ENCODE measurements at places on chromosomes 7 and 10.

DNA sequence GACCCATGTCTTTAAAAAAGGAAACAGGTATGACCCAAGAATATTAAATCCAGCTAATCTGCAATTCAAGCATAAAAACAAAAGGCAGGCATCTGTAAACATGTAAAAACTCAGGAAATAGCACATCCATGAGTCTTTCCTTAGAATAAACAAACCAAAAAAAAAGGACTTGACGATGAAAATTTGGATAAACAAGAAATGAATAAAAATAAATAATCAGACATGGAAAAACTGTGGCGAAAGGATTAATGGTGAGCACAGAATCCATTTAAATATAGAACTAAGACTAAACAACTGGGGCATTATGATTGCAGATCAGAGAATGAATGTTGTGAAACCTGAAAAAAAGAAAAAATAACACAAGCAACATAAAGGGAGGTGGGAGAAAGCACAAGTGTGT lies 170.1 kb downstream of the DOCK4 start:
- no peak for DNase-seq

DNA sequence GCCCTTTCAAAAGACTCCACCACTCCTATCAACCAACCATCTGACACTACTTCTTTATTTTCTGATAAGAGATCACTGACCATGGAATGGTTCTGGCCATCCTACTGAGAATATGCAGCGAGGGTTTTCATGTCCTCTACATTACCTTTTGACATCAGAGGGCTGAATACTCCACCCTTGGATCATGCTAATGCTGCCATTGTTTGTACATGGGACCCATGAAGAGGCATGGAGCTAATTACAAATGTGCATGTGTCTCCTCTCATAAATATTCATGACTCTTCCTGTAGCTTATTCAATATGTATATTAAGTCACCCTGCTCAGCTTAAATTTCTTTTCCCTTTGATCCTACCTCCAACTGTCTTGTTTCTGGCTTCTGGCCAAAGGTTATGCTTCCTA lies 1065.8 kb upstream of the GHITM start:
- DNase-seq = no peak

GRCh38 chr7:106806556-106806955 lies 58.5 kb upstream of the PIK3CG start:
- DNase-seq = no peak

DNA sequence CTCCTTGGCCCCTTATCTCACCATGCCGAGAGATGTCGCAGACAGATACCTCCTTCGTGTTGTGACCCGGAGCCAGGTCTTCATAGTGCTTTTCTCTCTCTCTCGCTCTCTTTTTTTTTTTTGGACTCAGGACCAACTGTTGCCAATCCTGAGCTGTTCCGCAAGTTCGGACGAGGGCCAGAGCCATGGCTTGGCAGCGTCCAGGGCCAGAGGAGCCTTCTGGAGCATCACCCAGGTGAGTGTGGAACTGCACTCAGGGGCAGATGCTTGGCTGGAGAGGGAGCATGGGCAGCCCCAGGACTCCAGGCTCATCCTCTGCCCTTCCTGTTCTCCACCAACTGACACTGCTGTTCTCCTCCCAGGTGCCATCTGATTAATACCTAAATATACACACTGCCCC lies 7.8 kb downstream of the ZNF862 start:
- peak; percentile 6 for DNase-seq

DNA sequence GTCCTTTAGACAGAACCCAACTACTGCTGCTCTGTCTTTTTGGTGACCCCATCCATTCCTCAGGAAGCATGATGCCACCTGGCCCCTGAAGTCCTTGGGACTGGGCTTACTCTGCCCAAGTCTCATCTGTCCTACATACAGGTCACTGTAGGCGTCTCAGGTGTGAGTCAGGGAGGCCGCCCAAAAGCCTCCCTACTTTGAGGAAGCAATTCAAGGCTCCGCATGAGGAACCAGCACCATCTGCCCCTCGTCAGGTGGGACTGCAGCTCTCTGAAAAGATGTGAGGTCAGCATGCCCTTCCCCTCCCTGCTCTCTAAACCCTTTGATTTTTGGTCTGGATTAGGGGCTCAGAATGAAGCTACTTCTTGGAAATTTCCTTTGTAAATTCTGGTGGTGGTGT lies 354.8 kb downstream of the CXCL12 start:
- DNase-seq = no peak

DNA sequence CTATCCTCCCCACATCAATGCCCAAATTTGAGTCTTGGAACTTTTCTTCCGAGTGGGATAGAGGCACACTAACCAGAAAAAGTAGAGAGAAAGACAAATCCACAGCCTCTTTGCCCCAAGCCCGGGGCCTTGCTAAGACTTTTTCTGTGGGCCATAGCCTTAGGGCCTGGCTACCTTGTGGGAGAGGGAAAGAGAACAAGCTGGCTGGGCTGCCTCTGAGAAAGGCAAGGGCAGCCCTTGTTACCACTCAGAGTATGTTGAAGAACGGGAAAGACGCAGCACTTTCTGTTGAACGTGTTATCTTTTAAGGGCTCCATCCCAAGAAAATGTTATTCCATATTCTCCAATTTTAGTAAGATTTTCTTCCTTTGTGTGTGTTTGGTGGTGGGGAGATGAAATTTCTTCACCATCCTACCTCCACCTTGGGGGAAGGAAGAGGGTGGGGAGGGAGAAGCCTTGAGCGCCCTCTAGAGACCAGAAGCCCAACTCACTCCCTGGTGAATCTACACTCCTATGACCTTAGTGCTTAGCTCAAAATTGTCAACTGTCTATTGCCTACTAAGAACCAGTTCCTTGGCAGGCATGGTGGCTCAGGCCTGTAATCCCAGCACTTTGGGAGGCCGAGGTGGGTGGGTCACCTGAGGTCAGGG lies 3.9 kb upstream of the NRF1 start:
- no peak for DNase-seq

- no peak for DNase-seq
Observed at GRCh38 chr7:43533801-43534479, 49.0 kb upstream of the STK17A start.

DNA sequence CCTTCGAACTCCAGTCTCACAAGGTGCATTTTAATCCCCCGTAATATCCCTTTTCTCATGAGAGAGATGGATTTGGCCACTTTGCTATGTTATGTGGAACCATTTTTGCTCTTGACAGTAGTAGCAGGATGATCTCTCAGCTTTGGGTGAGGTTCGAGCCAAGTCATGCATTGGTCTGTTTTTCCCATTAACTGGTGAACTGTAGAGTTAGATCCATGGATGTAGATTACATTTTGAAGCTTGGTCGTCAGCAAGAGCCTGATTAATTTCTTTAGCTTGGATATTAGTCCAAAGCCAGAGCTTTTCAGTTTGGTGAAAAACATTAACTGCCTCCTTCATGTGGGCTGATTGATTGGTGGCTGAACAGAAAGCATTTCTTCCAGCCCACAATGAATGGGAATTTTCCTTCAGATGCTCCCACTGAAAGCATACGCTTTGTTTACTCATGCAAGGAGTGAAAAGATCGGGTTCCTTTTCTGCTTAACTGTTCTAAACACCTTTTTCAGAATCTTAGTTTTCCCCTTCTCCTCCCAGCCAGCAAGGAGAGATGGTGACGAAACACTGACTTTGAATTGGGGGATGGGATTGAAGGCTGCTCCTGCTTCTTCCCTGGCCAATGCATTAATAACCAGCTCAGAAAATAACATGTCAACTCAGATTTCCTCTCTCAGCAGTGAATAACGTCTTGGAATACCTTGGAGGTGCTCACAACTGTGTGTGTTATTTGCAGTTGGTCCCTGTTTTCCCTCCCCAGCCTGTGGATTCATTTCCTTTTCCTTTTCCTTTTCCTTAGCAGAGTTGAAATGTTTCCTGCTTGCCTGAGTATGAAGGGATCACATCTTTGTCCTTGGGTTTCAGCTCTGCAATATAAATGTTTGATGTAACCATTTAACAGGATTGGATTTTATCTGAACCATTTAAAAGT lies 351.8 kb upstream of the FZD8 start:
- no peak for DNase-seq

- no peak for DNase-seq
Observed at GRCh38 chr10:99849536-99849935, 67.1 kb downstream of the ABCC2 start.

DNA sequence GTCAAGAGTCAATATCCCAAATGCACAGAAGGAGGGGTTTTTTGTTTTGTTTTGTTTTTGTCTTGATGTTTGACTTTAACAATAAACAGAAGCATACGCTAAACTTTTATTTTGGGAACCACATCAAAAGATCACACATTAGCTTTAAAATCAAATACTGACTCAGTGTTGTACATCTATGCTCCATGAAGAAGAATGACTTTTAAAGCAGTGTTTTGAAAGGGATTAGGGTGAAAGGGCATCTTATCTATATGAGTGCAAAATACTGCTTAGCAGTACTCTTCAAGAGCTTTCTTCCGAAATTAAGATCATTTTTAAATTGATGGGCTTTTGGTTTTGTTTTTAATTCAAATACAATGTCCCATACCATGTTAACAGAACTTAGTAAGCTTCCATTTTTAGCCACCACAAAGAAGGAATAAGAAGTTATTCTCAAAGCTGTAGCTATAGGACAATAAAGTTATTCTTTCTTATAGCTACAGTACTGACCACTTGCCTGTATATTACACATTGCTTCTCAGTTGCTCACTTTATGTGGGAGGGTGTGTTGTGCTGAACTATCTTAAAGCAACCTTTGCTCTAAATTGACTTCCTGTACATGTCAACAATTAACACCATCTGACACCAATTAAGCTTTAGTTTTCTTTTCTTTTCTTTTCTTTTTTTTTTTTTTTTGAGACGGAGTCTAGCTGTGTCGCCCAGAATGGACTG lies 144.3 kb upstream of the KAT6B start:
- DNase-seq = no peak

- DNase-seq = peak; percentile 3
Observed at GRCh38 chr10:78071140-78071856, 37.6 kb downstream of the RPS24 start.

DNA sequence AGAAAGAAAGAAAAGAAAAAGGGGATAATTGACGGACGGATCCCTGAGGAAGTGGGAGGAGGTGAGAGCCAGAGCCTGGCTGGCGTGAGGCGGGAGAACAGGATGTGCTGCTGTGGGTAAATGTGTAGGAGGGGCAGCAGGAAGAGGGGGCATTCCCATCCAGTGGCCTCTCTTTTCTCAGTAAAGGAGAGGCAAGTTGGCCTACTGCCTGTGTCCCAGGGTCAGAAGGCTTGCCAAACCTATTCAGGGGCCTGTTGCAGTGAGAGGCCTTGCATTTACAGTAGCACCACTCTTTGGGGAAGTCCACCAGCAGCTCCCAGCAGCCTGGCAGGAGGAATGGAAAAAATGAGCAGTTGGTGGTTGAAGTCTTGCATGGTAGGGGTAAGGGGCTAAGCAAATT lies 26.6 kb upstream of the ASCC1 start:
- DNase-seq = peak; percentile 73

DNA sequence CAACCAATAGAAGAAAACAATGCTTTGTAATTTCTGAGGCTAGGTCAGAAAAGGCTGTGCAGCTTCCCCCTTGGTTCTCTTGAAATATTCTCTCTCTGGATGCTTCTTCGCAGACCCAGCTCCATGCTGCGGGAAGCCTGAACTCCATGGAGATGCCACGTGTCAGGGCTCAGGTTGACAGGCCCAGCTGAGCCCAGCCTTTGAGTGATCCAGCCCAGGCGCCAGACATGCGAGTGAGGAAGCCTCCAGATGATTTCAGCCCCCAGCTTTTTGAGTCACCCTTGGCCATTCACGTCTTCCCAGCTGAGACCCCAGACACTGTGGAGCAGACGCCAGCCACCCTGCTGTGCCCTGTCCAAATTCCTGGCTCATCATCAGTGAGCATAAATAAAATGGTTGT lies 378.4 kb upstream of the NRP1 start:
- no peak for DNase-seq

GRCh38 chr7:83936056-83936708 lies 258.4 kb downstream of the SEMA3A start:
- DNase-seq = peak; percentile 34

GRCh38 chr10:89217057-89217990 lies 10.2 kb upstream of the CH25H start:
- DNase-seq = peak; percentile 33

DNA sequence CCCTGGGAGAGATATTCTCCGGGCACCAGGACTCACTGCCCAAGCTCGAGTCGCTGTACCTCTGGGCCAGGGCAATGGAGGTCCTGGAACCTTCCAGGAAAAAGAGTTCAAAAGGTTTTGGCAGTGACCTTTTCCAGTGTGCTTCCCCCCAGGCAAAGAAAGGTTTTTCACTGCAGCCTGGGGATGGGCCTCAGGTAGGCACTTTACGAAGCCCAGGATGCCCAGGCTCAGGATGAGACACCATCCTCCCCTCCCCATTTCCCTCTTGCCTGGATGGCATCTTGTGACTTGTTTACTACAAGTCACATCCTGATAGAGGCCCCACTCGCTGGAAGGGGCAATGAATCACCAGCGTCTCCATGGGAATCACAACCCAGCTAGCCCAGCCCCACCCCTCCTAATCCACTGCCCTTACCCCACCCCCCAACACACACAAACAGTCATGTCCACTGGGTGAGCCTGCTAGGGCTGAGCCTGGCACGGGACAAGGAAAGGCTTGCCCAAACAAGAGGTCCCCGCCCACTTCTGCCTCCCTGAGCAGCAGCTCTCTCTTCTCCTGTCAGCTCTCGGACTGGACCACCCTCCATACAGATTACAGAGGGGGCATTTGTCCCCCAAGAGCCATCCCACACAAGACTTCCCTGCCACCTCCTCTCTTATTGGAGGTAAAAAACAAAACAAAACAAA lies 93.8 kb upstream of the SMNDC1 start:
- DNase-seq = no peak

- no peak for DNase-seq
Observed at GRCh38 chr10:121599947-121600346, 1.7 kb upstream of the FGFR2 start.

GRCh38 chr10:121216295-121216694 lies 365.1 kb downstream of the WDR11 start:
- DNase-seq = no peak

- no peak for DNase-seq
Observed at GRCh38 chr10:124036746-124037145, 56.7 kb downstream of the CHST15 start.

DNA sequence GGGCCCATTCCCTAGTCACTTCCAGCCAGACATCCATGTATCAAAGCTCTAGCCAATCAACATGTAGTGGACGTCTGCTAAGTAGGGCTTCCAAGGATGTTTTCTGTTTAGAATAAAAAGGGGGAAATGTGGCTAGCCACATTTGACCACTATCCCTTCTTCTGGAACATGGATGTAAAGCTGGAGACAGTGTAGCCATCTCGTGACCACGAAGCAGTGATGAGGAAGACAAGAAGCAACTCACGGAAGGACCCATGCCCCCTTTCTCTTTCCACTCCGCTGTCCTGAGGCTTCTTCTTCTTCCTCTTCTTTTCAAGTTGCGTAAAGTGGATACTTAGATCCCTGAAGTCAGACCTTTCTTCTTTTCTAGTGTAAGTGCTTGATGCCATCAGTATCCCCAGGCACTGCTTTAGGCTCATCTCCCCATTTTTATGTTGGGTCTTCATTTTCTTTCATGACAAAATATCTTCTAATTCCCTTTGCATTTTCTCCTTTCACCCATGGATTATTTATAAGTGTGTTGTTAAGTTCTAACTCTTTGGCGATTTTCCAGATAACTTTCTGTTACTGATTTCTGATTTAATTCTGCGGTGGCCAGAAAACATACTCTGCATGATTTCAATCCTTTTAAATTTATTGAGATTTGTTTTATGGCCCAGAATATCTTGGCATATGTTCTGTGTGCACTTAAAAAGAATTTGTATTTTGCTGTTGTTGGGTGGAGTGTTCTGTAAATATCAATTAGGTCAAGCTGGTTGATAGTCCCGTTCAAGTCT lies 594.5 kb downstream of the SDK1 start:
- no peak for DNase-seq

GRCh38 chr7:72249106-72249505 lies 163.0 kb downstream of the CALN1 start:
- no peak for DNase-seq

- no peak for DNase-seq
Observed at GRCh38 chr10:4824791-4825310, 1.2 kb upstream of the AKR1E2 start.
